ENCODE measurements at places on chromosomes 1 and 21.

GRCh38 chr1:235637756-235638534 is 11.6 kb downstream of the GNG4 start:
- DNase-seq, result no peak

GRCh38 chr1:211349741-211350140 is 23.1 kb downstream of the TRAF5 start:
- no peak for DNase-seq

- no peak for DNase-seq
Measured at GRCh38 chr1:115644109-115644508, 2.3 kb downstream of the VANGL1 start.

DNA sequence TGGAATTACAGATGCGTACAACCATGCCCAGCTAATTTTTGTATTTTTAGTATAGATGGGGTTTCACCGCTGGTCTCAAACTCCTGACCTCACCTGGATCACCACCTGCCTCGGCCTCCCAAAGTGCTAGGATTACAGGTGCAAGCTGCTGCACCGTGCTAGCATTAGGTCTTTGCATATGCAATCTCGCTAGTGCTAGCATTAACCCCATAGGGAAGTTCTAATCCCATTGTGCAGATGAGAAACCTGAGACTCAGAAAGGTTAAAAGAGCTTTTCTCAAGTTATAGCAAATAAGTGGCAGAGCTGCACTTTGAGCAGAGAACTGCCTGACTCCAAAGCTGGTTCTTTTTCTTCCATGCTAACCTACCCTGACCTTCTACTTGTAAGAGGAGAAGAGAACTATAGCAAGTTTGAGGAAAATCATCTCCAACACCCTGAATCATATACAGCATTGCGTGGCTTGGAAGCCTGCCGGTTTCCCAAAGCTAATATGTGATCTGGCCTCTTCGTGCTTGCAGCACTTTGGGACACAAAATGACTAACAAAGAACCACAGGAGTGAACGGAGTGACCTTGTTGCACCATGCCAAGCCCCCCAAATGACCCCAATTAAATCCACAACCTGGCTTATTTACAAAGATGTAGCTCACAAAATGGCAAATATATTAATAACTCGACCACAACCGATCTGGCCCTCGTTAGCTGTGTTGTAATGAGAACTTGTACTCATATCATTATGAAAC is 185.1 kb downstream of the TM2D1 start:
- DNase-seq, result no peak

- no peak for DNase-seq
Measured at GRCh38 chr1:1543706-1544099, 3.3 kb upstream of the TMEM240 start.

DNA sequence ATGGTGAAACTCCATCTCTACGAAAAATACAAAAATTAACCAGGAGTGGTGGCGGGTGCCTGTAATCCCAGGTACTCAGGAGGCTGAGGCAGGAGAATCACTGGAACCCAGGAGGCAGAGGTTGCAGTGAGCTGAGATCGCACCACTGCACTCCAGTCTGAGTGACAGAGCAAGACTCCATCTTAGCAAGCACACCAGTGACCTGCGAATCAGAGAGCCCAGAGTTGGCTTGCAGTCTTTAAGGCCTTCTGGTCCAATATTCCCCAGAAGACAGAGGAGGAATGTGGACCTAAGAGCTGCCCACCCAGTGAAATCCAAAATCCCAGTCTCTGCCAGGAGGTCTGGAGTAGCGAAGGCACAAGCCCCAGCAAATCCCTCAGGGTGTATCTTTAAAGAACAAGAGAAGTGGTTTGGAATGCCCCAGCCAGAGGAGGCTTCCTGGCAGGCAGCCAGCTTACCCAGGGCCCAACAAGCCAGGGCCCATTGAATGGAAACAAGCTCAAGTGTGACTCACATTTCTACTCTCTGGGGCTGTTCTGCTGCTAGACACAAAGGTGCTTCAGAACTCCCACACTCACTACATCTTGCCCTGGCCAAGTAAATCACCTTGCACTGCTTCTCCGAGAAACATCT is 23.9 kb downstream of the GPR161 start:
- no peak for DNase-seq

- no peak for DNase-seq
Measured at GRCh38 chr1:10617318-10617717, 142.6 kb downstream of the PEX14 start.
